Activated gamma-delta T cell treated with Interleukin-2 at 50 U/mL for 16 hours (primary cell): ENCODE measurements at places on chromosomes 3 and 15.

DNA sequence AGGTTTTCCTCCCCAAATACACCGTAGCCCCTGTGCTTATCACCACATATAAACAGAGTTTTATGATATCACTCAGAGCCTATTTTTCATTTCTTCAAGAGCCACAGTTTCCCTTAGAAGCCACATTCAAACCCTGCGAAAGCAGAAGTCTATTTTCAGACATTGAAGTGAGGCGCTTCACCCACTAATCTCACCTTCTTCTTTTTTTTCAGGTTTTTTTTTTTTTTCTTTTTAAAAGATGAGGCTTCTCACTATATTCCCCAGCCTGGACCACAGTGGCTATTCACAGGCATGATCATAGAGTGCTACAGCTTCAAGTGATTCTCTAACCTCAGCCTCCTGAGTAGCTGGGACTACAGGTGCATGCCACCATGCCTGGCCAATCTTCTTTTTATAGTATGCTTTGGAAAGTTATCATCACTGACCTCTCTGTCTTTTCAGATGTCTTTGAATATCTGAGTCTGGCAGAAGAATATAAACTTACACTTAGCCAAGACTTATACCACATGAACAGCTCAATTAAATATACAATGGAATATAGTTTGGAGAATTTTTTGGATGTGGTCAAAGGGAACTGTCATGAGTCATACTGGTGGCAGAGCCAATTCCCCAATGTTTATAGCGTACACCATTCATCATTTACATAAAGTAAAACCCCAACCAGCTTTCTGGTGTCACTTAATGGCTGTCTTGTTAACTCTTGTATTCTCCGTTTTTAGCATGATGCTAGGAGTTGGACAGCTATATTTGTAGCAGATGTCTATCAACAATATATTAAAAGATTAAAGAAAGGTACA lies 59.7 kb upstream of the CCDC50 start:
- no peak for DNase-seq

GRCh38 chr3:33597257-33597689 lies 120.8 kb downstream of the CLASP2 start:
- no peak for DNase-seq

- no peak for DNase-seq
Observed at GRCh38 chr3:157103860-157104259, 56.1 kb downstream of the CCNL1 start.

GRCh38 chr15:53627279-53627678 lies 132.2 kb downstream of the WDR72 start:
- DNase-seq: no peak

- no peak for DNase-seq
Observed at GRCh38 chr3:11769704-11770476, 76.8 kb downstream of the TAMM41 start.

GRCh38 chr15:28876131-28876844 lies 9.5 kb upstream of the APBA2 start:
- no peak for DNase-seq

DNA sequence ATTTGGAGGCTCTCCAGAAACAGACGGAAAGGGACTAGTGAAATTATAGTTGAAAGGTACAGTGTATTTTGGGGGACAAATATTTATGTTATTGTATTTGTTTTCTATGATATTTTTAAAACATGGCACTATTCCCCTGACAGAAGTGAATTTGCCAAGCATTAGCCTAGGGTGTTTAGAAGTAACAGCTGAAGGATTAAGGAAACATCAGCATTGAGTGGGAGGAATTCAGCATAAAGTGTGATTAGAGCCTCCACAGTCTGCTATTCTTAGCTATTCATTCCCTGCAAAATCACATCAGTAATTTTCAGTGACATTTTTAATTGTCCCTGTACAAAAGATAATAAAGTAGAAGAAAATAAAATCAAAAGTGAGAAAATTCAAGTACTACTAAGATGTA lies 231.4 kb downstream of the ROBO2 start:
- DNase-seq: no peak

- no peak for DNase-seq
Observed at GRCh38 chr3:43379343-43379742, 93.0 kb downstream of the SNRK start.

- DNase-seq: no peak
Observed at GRCh38 chr3:3165241-3165640, 14.2 kb downstream of the CRBN start.

DNA sequence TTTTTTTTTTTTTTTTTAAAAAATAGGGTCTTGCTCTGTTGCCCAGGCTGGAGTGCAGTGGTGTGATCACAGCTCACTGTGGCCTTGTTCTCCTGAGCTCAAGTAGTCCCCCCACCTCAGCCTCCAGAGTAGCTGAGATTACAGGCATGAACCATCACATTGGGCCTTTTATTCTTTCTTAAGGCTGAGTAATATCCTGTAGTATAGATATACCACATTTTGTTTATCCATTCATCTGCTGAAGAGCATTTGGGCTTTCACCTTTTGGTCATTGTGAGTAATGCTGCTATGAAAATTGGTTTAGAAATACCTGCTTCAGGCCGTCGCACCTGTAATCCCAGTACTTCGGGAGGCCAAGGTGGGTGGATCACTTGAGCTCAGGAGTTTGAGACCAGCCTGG lies 42.6 kb downstream of the PAQR5 start:
- DNase-seq: no peak

DNA sequence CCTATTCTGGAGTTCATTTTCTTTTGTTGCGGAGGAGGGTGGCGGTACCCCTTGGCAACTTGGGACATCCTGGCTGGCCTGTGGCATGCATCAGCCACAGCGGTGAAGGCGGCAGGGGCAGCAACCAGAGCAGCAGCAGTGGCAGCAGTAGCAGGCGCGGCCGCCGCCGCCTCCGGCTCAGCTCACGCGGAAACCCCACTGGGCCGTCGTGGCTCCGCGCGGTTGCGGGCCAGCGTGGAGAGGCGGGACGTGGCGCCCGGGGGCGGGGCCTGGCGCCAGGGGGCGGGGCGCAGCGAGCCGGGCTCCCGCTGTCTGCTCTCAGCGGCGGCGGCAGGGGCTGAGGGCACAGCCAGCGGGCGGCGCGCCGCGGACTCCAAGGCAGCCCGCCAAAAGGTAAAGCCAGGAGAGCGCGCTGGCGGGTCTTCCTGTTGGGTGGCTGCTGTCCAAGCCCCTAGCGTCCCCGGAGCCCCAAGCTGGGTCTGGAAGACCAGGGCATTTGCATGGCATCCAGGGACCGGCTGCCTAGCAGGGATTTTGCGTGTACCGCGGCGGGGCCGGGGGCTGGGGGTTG lies 334.4 kb upstream of the THRB start:
- DNase-seq: no peak

DNA sequence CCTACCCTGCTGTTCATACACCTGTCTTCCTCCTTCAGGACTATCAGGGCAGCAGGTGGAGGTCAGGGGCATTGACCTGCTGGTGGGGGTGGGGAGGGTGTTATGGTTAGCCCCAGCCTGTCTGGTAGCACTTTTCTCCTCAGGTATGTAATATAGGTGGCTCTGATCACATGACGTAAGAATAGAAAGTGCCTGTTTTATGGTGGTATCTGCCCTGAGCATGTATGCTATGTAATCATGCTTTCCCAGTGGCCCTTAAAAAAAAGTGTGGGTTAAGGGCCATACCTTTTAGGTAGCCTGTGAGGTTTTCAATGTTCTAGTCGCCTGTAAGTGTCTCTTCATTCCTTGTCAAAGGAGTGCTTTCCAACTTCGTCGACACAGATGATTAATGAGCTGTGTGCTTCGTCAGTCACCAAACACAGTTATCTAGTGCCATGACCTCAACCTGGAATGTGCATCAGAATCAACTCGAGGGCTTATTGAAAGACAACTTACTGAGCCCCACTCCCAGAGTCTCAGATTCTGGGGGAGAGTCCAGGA lies 86.3 kb downstream of the KLHL25 start:
- DNase-seq: no peak

- no peak for DNase-seq
Observed at GRCh38 chr3:53260286-53260785, 4.5 kb upstream of the TKT start.

DNA sequence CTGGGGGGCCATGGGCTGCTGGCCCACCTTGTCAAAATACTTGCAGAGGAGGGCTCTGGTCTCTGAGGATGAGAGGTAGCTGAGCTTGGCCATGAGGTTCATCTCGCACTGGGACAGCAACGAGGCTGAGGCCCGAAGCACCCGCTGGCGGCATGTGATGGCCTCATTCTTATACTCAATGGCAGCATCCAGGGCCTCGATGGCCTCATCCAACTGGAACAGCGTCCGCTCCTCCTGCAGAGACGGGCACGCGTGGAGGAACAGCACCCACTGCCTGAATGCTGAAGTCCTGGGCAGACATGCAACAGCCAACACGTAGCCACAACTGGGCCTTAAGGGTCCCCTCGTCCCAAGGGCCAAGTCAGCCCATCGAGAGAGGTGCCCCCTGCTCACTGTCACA lies 25.0 kb downstream of the KIF7 start:
- no peak for DNase-seq

- no peak for DNase-seq
Observed at GRCh38 chr3:116445311-116445841, at the start of gene LSAMP. Gene LSAMP (minus strand): TSS chr3:116445487.

GRCh38 chr3:8595695-8596115 lies 48.9 kb downstream of the SSUH2 start:
- no peak for DNase-seq

DNA sequence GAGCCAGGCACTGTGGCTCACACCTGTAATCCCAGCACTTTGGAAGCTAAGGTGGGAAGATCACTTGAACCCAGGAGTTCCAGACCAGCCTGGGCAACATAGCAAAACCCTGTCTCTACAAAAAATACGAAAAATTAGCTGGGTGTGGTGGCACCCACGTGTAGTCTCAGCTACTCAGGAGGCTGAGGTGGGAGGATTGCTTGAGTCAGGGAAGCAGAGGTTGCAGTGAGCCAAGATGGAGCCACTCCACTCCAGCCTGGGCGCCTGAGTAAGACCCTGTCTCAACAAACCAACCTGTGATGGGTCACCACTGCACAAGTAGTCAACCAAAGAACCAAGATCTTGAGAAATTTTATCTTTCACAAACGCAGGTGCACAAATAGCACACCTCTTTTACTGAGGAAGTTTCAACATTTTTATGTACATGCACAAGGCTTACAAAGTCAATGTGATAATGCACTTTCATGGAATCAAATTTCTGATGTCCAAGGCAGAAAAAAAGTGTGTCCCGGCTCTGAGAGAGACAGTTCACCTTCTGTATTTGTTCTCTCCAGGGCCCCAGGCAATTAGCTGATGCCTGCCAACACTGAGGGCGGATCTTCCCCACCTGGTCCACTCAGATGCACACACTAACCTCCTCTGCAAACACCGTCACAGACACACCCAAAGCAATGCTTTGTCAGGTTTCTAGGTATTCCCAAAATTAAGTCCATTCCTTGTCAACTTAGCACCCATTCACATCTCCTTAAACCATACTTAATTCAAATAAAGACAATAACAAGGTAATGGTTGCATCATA lies 12.4 kb downstream of the ACAA1 start:
- DNase-seq: no peak

DNA sequence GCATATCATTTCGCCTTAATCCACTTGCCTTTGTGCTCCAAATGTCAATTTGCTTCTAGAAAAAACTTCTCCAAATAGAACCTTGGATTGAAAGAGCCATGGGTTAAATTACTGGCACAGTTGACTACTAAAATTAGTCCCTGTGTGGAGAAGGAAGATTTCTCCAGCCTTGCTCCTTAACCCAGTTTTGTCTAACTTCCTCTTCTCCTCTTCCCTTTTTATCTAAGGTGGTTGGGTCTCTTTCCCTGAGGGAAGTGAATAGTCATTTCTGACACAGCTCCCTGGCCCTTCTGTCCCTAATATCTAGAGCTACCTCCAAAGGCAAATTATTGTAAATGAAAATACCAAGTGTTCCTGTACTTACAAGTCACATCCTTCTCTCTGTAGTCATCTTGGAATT lies 527.9 kb upstream of the TBL1XR1 start:
- DNase-seq: no peak

GRCh38 chr3:159584421-159584820 lies 404.2 kb upstream of the IL12A start:
- DNase-seq: no peak

DNA sequence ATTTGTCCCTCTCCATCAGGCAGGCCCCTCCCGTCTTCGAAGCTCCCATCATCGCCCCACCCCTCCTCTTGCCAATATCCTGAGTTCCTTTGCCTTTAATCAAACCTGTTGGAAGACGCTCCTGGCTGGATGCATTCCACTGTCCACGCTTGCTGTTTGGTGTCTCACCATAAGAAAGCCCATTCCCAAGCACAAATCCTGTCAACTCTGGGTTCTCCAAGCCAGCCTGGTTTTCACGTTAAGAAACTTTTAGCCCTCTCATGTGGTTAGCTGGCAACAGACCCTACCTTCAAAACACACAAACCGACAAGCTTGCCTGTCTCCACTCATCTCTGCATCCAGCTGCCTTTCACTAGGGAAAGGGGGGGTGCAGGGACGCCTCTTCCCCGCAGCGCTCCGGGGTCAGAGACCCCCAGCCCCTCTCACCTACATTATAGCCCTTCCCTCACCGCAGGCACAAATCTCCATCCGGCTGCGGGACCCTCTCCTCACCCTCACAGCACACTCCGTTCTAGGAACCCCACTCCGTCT lies 1.1 kb downstream of the GORASP1 start:
- DNase-seq: no peak

GRCh38 chr15:80494756-80495155 lies 90.6 kb downstream of the ARNT2 start:
- DNase-seq: no peak

GRCh38 chr3:48747706-48748105 lies 30.7 kb upstream of the IP6K2 start:
- no peak for DNase-seq

DNA sequence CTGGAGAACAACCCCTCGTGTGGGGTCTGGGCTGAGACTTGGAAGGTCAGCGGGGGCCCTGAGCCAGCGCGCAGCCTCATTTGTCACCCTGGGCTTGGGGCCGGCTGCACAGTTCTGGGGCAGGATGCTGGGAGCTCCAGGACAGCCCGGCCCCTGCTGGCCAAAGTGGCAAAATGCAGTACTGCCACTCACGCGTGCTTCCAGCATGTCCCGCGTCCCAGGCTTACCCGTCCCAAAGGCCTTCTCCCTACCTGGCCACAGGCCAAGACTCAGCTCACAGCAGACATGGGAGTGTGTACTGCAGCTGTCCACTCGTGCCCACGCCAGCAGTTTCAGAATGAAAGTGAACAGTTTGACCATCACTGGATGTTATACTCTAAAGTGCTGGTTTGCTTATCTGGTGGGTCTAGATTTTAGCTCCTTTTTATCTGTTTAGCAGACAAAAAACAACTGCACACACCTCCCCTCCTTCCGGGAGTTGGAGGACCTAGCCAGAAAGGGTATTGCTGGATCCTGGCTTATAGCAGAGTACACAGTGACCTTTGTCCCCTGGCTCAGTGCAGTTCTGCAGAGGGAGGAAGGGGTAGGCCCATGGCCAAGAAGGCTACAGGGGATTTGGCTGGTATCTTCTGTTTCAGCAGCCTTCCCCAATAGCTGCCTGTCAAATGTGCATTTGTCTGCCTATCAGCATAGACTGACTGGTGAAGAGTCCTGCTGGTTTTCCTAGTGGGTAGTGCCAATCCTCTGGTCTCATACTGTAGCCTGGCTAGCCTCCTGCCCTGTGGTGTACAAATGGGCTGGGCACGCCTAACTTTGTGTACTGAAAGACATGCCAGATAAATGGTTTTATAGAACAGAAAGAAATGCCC lies 23.2 kb upstream of the IP6K2 start:
- DNase-seq: peak; percentile 38

GRCh38 chr3:112531358-112531781 lies 30.4 kb downstream of the ATG3 start:
- DNase-seq: no peak

GRCh38 chr3:32881624-32882023 lies 63.8 kb downstream of the TRIM71 start:
- DNase-seq: no peak
